ENCODE measurements at places on chromosomes 5 and 9. TPM values are rescaled to one million over a fixed set of nuclear protein-coding genes. Genes with fewer than 3 reads are reported as not detected.
A peak's percentile ranks its signal among the peaks of the same experiment; 100 is the strongest.

The ARL15 gene
- 8.3 TPM for total RNA-seq

DNA sequence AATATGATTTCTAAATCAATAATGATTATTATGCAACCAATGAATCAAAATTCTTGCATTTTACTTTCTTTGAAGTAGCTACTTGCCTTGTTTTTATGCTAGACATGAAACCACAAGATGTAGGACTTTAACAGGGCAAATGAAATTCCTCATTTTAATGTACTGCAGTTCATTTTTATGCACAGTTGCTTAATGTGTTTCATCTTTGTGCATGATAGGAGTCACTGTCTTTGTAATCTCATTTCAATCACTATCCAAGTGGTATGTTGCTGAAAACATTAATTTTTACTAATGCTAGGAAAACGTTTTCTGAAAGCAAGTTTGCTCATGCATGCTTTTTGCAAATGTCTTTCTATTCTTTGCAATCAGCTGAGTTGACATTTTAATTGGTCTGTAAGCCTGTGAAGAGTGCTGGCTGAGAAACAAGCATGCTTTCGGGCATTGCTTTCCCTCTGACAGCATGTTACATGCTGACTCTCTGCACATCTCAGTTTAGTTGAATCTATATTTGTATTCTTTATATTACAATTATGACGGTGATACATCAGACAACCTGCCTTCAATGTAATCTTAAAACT is 535.0 kb upstream of the CDH18 start:
- ATAC-seq = no peak
- no peaks in the 10 kb centered on the region for H3K27me3 ChIP-seq
- H3K4me1 ChIP-seq = no peaks in the 10 kb centered on the region

DNA sequence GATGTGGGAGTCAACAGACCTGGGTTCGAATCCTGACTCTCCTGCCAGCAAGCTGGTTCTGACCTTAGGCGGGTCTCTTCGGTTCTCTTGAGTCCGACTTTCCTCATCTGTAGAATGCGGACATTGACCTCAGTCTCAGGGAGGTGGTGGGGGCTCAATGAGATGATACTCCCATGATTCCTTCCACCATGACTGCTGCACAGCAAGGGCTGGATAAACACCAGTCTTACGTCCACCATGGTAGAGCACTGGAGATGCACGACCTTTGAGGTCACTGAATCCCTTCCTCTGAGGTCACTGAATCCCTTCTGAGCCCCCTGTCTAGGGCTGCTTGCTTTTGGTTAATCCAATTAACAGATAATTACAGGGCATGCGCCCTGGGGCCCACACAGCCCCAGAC is 12.5 kb upstream of the SMIM23 start:
- no peak overlapping the region for H3K4me3 ChIP-seq
- peaks cover 16% of the 10 kb centered on the region for H3K27me3 ChIP-seq
- no peak for ATAC-seq
- no peaks in the 10 kb centered on the region for H3K36me3 ChIP-seq
- no peak overlapping the region for H3K27ac ChIP-seq
- no peaks in the 10 kb centered on the region for H3K4me1 ChIP-seq

DNA sequence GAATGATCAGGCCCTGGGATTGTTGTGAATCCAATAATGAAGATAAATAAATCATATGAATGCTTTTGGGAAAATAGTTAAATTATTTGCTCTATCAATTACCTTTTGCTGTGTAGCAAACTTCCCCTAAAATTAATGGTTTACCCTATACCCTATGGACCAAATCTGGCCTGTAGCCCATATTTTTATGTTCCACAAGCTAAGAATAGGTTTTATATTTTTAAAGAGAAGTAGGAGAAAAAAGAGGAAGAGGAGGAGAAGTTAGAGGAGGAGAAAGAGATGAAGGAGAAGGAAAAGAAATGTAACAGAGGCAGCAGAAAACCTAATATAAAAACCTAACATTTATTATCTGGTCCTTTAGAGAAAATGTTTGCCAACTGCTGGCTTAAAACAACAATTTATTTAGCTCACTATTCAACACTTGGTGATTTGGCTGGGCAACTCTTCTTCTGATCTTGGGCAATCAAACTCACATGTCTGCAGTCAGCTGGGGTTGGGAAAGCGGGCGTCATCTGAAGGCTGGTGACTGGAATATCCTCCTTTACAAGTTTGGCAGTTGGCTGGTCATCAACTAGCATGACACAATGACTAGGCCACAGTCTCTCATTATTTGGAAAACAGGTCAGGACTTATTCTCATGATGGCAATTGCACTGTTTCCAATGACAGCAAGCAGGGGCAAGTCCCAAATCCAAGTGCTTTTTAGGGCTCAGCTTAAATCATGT is 522.9 kb downstream of the RASEF start:
- no peaks in the 10 kb centered on the region for H3K27me3 ChIP-seq
- no peaks in the 10 kb centered on the region for H3K36me3 ChIP-seq
- H3K4me3 ChIP-seq = no peak overlapping the region
- H3K27ac ChIP-seq = no peak overlapping the region
- no peak for ATAC-seq
- no peaks in the 10 kb centered on the region for H3K4me1 ChIP-seq

- ATAC-seq = no peak
- H3K36me3 ChIP-seq = no peaks in the 10 kb centered on the region
- H3K27ac ChIP-seq = no peak overlapping the region
These were observed 803.5 kb downstream of the TLE1 start for GRCh38 chr9:80885894-80886293.

GRCh38 chr5:77140350-77140749 is 53.3 kb upstream of the ZBED3 start:
- no peak overlapping the region for H3K27ac ChIP-seq
- H3K4me3 ChIP-seq = no peak overlapping the region
- ATAC-seq = no peak
- H3K4me1 ChIP-seq = peaks cover 9% of the 10 kb centered on the region
- H3K27me3 ChIP-seq = peaks cover 9% of the 10 kb centered on the region

DNA sequence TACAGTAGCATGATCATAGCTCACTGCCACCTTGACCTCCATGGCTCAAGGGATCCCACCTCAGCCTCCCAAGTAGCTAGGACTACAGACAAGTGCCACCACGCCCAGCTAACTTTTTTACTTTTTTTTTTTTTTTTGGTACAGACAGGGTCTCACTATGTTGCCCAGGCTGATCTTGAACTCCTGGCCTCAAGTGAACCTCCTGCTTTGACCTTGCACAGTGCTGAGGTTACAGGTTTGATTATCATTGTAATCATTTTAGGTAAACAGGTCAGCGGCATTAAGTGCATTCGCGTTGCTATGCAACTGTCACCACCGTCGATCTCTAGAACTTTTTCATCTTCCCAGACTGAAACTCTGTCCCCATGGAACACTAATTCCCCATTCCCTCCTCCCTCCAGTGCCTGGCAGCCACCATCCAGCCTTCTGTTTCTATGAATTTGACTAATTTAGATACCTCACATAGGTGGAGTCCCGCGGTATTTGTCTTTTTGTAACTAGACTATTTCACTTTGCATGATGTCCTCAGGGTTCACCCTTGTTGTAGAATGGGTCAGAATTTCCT is 5.8 kb upstream of the CARD19 start:
- peaks cover 56% of the 10 kb centered on the region for H3K4me1 ChIP-seq
- peak overlapping the region; percentile 88 for H3K4me3 ChIP-seq
- peak overlapping the region; percentile 98 for H3K27ac ChIP-seq
- no peaks in the 10 kb centered on the region for H3K27me3 ChIP-seq
- peak; percentile 33 for ATAC-seq
- H3K36me3 ChIP-seq = peaks cover 41% of the 10 kb centered on the region

- H3K4me1 ChIP-seq = peaks cover 21% of the 10 kb centered on the region
- peak; percentile 99 for ATAC-seq
- H3K4me3 ChIP-seq = peak overlapping the region; percentile 74
These were observed 10.6 kb upstream of the PPP1R26 start for GRCh38 chr9:135468854-135469521.

DNA sequence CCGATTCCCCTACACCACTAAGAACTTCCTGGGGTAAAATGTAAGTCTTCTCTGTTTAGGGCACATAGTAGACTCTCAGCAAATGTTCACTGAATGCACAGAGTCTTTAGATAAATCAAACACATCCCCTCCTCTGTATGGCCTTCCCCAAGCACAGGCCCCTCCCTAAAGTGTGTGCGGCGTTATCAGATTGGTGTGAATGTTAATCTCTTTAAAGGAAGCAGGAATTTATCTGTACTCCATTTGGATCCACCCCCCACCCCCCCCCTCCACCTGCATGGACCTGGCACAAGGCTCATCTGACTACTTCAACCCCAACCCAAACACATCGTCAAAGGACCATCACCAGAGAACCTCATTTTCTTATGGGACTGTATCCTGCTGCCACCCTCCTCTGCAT is 6.3 kb downstream of the PCDH1 start:
- H3K4me3 ChIP-seq = no peak overlapping the region
- H3K27ac ChIP-seq = no peak overlapping the region

Measured in activated T-helper 17 cell treated with anti-CD3 and anti-CD28 coated beads, Interleukin-2, amount 50 U/mL, for 72 hours (primary cell).